ENCODE measurements at places on chromosomes 2 and 18. TPM values are rescaled to one million over a fixed set of nuclear protein-coding genes. Genes with fewer than 3 reads are reported as not detected.

Gene CASP8
- total RNA-seq: 34.8 TPM

DNA sequence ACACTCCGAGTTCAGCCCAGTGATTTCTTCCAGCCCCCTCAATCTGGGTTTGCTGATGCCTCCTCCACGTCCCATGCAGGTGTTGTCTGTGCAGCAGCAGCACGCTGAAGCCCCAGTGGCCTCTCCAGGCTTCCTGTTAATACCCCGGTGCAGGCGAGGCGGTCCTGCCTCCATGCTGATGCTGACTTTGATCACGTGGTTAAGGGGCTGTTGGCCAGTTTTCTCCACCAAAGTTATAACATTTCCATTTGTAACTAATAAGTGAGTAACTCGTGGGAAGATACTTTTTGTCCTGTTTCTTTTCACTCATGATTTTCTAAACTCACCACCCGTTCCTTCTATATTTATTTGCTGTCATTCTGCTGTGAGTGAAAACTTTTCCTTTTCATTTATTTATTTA is 42.5 kb upstream of the TMEM18 start:
- no peaks in the 10 kb centered on the region for H3K36me3 ChIP-seq
- no peaks in the 10 kb centered on the region for H3K27me3 ChIP-seq
- no peak overlapping the region for H3K4me3 ChIP-seq

DNA sequence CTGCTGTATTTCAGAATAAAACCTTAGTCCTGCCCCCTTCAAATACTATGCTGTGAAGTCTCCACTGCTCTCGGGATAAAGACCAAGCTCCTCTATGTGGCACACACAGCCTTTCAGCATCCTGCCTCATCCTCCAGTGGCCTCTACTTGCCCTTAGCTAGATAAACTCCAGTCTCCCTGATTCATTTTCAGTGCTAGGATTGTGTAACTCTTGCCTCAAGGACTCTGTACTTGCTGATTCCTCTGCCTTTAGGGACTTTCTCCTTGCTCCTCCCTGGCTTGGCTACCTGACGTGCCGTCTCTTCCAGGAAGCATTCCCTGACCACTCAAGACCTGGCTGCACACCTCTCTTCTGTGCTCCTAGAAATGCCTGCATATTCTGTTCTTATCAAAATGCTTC is 416.7 kb downstream of the MTX2 start:
- H3K27me3 ChIP-seq: peaks cover 4% of the 10 kb centered on the region
- H3K4me3 ChIP-seq: no peak overlapping the region

Gene RIT2
- not detected for total RNA-seq

Gene UGT1A8
- total RNA-seq: 0.15 TPM

GRCh38 chr2:141557329-141558095 is 573.3 kb downstream of the LRP1B start:
- H3K36me3 ChIP-seq: no peaks in the 10 kb centered on the region
- no peak overlapping the region for H3K4me3 ChIP-seq
- H3K4me1 ChIP-seq: no peaks in the 10 kb centered on the region
- H3K27me3 ChIP-seq: no peaks in the 10 kb centered on the region

GRCh38 chr18:50720325-50720674 is 99.5 kb downstream of the MRO start:
- H3K27ac ChIP-seq: no peak overlapping the region
- H3K4me1 ChIP-seq: no peaks in the 10 kb centered on the region
- H3K4me3 ChIP-seq: no peak overlapping the region
- H3K27me3 ChIP-seq: no peaks in the 10 kb centered on the region

Gene LRRC30
- not detected for total RNA-seq

- H3K27ac ChIP-seq: peak overlapping the region; percentile 87
- H3K36me3 ChIP-seq: no peaks in the 10 kb centered on the region
- DNase-seq: no peak
- H3K4me3 ChIP-seq: no peak overlapping the region
- H3K4me1 ChIP-seq: peaks cover 55% of the 10 kb centered on the region
Measured at GRCh38 chr18:62327977-62328376, 2.9 kb downstream of the TNFRSF11A start.

GRCh38 chr2:39666491-39667101 is 879 bp downstream of the TMEM178A start:
- DNase-seq: no peak
- H3K27ac ChIP-seq: no peak overlapping the region
- H3K27me3 ChIP-seq: peaks cover 55% of the 10 kb centered on the region

GRCh38 chr2:51297488-51297887 is 265.6 kb upstream of the NRXN1 start:
- no peaks in the 10 kb centered on the region for H3K27me3 ChIP-seq
- H3K27ac ChIP-seq: no peak overlapping the region
- H3K4me1 ChIP-seq: no peaks in the 10 kb centered on the region

GRCh38 chr2:203819434-203820133 is 48.0 kb upstream of the CTLA4 start:
- peaks cover 19% of the 10 kb centered on the region for H3K27me3 ChIP-seq
- H3K27ac ChIP-seq: no peak overlapping the region
- H3K36me3 ChIP-seq: no peaks in the 10 kb centered on the region
- H3K4me3 ChIP-seq: no peak overlapping the region
- H3K4me1 ChIP-seq: 0 out of 2 replicates have a peak, but pooled peaks cover under 1% of the 10 kb centered on the region
- DNase-seq: no peak

- no peaks in the 10 kb centered on the region for H3K36me3 ChIP-seq
- H3K4me3 ChIP-seq: no peak overlapping the region
- no peaks in the 10 kb centered on the region for H3K27me3 ChIP-seq
- H3K27ac ChIP-seq: no peak overlapping the region
- H3K4me1 ChIP-seq: no peaks in the 10 kb centered on the region
Measured at GRCh38 chr2:193336781-193337180, 1142.0 kb upstream of the TMEFF2 start.

All from Panc1 (cell line).